ENCODE measurements at places on chromosomes 6 and 20.

- DNase-seq: no peak
These were observed 152.9 kb upstream of the DST start for GRCh38 chr6:56795466-56796195.

DNA sequence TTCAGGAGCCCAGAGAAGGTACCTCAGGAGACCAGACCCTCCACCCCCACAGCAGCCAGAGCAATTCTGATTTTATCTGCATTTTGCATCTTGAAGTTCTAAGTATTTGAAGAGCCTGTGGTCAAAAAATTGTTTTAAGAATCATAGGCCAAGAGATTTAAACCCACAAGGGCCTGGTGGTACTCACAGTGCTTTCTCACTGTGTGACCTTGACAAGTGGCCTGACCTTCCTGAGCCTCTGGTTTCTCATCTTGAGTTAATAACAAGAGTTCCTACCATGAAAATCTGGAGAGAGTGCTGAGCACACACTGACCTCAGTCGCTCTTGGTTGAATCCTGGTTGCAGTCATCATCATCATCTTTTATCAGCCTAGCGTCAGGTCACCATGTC is 45.4 kb upstream of the ID1 start:
- DNase-seq: no peak

GRCh38 chr20:38034961-38035360 is 1.4 kb downstream of the RPRD1B start:
- DNase-seq: no peak

DNA sequence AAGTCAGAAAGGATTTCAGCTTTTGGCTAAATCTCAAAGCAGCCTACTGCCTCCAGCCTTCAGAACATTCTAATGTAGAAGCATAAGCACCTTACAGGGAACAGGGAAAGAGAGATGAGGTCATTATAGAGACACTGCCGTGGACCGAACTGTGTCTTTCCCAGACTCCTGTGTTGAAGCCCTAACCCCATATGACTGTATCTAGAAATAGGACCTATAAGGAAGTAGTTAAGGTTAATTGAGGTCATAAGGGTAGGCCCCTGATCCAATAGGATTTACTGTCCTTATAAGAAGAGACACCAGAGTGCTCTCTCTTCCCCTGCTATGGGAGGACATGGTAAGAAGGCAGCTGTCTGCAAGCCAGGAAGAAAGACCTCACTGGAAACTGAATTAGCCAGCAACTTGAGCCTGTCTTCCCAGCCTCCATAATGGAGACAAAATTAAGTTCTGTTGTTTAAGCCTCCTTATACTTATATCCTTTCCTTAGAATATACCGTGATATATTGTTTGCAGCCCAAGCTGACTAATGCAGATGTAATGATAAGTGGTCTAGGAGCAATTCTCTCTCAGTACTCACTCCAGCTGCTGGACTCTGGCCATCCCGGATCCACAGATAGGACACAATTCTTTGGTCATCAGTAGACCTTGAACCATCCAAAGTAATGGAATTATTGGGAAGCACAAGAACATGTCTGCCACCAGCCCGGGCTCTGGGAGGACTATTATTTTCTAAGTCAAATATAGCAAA is 71.4 kb downstream of the ALDH5A1 start:
- DNase-seq: no peak

GRCh38 chr20:64176551-64176950 is 12.3 kb downstream of the MYT1 start:
- DNase-seq: peak; percentile 58

DNA sequence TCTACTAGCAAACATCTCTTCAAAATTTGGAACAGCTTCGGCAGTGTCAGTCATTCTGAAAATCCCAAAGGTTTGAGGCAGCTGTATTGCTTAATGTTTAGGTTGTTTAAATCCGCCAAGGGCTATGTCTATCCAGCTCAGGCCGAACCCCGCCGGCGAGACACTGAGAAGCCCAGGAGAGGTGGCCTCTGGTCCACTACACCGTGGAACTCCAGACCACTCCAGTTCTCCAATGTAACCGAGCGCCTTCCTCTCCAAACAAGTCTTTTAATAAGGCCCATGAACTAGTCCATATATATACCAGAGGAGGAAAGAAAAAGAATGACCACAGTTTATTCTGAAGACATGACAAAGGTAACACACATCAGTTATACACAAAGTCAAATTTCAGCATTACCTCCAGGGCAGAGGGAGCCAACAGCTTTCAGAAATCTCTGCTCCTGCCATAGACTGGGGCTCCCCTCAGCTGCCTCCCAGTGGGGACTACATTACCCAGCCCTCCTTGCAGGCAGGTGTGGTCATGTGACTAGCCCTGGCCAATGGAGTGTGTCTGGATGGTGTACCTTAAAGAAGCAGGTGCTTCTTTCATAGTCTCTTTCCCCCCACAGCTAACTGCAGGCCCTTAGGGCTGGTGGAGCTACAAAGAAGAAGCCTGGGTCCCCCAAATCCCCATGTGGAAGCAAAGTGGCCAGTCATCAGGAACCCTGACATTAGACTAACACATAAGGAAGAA is at the start of gene RAMACL:
Gene RAMACL, minus strand, starts transcription at position 255 of the 733 bp plus-strand sequence. Its CDS starts 201 bp downstream, at position 54.
- DNase-seq: peak; percentile 56

- no peak for DNase-seq
These were observed 40.6 kb upstream of the PTPRK start for GRCh38 chr6:128560966-128561365.

DNA sequence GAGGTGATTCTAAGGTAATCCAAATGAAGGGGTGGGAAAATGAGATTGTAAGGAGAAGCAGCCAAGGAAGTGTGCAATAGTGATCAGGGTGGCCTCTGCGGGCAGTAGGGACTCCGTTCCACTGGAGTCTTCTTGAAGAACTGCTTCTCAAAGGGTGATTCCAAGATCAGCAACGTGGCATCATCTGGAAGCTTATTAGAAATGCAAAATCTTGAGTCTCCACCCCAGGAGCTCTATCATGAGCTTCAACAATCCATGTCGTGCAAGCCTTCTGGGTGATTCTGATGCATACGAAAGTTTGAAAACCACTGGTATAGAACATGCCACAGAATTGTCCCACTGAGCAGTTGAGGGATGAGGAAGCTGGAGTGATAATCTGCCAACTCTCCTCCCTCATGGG is 31.4 kb downstream of the SCP2D1 start:
- DNase-seq: no peak

GRCh38 chr6:5006222-5006621 is 2.4 kb upstream of the RPP40 start:
- no peak for DNase-seq

DNA sequence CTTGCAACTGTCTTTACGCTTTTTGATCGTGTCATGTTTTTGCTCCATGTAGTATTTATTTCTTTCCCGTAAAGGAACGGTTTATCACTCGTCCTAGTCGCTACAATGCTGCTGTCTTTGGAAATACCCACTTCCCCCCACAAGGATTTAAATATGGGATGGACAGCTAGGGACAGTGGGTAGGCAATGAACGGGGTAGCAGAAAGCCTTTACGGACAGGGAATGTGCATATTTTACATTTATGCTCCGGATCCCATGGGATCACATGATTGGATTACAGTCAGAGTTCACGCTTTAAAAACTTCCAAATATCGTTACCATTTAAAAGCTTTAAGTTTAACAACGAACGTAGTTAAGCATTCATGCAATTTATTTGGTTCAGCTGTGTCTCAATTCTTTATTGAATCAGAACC is 1.2 kb downstream of the HIVEP1 start:
- no peak for DNase-seq

DNA sequence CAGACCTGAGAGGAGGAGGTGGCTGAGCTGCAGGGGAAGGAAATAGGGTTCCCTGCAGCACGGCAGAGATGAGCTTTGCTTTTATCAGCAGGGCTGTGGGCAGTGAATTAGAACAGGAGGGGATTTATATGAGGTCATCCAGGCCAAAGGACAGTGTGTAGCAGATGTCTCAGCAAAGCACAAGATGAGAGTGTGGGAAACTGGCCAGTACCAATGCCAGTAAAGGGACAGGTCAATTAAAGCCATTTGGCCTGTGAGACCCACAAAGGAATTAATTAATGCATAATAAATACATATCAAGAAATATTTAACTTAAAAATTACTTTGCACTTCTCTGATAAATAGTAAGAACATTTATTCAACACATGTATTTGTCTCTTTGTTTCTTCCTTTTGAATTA is at the start of gene DEFB119:
Gene DEFB119, minus strand, starts transcription at position 101 of the 400 bp plus-strand sequence. CDS start 107 bp downstream, outside the sequence.
- DNase-seq: no peak

DNA sequence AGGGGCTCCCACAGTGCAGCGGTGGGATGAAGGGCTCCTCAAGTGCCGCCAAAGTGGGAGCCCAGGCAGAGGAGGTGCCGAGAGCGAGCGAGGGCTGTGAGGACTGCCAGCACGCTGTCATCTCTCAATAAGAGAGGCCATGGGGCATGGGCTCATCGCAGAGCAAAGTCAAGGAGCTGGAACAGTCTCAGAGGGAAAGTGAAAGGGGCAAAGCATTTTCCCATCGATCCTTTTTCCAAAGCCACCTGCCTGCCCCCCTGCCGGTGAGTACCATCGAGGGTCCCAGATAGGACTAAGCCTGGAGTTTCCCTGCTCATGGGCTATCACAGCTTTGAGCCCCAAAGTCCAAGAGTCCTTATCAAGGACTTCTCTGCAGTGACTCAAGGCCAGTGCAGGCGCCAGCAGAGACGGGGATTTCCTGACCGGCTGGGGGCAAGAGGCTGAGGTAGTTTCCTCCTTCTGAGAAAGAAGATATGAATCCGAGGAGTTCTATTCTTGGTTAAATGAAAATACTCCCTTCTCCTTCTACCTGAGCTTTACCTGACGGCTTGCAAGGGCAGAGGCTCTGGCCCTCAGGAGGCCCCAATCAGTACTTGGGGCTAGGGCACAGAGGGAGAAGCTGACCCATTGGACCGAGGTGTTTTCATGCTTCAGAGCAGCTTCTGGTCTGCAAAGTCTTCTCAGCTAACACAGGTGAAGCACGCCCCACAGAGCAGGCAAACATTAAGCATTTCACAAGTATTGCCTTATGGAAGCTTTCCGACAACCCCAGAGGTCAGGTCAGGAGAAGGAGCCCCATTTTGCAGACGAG is 22.6 kb downstream of the ETV7 start:
- no peak for DNase-seq

DNA sequence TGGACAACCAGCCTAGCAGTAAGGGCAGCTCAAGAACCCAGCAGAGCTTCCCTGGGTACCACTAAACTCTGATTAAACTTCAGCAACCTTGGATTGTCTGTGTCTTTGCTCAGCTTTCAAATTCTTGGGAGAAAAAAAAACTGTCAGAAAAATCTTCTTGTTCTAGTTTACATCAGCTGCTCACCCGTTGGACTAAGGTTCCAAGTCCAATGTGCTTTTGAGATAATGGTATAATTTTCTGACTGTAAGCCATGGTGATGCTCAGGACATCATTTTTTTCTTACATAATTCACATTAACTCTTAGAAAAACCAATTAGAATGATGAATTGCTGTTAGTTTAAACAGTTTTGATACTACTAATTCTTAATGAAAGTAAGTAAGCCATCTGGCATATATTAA is 145.8 kb downstream of the COL9A1 start:
- DNase-seq: no peak
